NCI-H226 (cell line): ENCODE measurements at places on chromosomes 2 and 18.
A peak's percentile ranks its signal among the peaks of the same experiment; 100 is the strongest.

DNA sequence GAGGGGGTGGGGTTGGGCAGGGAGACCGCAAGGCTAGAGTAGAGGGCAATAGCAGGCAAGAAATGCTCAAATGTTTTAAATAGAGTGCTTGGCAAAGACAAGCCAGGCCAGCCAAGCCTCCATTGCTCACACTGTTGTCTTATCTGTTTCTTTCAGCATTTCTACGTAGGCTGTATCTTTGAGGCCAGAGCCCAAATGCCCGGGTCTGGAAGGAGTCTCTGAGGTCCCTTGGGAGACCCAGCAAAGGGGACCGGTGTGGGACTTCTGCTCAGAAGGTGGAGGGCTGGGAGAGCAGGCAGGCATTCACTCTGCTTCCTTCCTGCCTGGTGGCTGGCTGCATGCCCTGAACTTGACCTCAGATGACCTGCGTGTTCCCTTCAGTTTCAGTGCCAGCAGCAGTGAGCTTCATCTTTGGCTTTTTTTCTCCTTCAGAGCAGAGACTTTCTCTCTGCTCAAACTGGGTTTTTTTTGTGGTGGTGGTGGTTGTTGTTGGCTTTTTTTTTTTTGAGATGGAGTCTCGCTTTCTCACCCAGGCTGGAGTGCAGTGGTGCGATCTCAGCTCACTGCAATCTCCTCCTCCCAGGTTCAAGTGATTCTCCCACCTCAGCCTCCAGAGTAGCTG is 13.7 kb upstream of the TET3 start:
- no peak for DNase-seq

- DNase-seq: peak; percentile 92
These were observed 21.6 kb downstream of the ASAP2 start for GRCh38 chr2:9228088-9228751.

DNA sequence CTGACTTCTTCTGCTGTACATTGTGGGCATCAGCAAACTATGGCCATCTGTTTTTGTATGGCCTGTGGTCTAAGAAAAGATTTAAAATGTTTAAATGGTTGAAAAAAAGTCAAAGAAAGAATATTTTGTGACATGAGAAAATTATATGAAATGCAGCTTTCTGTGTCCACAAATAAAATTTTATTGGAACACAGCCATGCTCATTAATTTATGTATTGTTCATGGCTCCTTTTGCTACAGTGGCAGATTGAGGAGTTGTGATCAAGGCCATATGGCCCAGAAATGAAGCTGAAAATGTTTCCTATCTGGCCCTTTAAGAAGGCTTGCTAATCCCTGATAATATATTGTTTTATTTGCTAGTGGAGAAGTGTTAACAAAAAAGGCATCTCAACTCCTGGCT is 162.0 kb downstream of the SLC4A3 start:
- DNase-seq: no peak

GRCh38 chr2:157839162-157839801 is 36.8 kb downstream of the ACVR1 start:
- no peak for DNase-seq

DNA sequence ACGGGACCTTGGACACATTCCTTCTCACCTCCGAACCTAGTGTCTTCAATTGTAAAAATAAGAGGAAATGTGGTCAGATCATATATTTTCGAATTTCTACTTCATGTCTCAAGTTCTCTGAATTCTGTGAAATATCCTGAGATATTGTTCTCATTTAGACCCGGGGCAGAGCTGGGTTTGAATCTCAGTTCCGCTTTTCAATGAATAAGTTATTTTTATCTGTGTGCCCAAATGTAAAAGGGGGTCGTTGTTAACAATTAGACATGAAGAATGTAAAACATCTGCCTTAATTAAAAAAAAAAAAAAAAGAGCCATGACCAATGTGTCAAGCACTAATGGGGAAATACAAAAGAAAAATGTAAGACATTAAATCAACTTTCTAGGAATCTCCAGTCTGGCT is 48.9 kb upstream of the BCL11A start:
- no peak for DNase-seq

DNA sequence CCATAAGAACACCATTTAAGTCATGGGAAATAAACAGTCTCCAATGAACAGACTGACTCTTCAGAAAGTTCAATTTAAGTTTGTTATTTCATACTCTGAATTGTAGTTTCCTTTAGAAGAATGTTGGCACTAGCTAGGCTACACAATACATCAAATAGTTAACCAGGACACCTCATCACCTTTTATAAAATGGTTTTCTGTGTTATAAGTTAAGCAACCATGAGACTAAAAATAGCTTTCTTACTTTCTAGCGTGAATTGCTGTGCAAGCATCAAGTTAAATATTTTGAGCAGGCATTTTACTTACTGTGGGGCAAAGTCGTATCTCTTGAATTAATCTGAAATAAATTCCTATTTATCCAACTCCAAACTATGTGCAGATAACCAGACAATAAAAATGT is 1092.6 kb upstream of the SLC39A10 start:
- DNase-seq: no peak

DNA sequence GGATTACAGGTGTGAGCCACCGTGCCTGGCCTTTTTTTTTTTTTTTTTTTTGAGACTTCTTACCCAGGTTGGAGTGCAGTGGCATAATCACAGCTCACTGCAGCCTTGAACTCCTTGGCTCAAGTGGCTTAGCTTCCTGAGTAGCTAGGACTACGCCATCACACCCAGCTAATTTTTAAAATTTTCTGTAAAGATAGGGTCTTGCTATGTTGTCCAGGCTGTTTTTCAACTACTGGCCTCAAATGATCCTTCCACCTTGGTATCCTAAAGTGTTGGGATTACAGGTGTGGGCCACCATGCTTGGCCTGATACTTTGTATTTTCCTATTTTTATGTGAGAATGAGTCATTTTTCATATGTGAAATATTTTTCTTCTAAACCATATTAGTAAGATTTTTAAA is 13.7 kb downstream of the ELP2 start:
- DNase-seq: no peak

DNA sequence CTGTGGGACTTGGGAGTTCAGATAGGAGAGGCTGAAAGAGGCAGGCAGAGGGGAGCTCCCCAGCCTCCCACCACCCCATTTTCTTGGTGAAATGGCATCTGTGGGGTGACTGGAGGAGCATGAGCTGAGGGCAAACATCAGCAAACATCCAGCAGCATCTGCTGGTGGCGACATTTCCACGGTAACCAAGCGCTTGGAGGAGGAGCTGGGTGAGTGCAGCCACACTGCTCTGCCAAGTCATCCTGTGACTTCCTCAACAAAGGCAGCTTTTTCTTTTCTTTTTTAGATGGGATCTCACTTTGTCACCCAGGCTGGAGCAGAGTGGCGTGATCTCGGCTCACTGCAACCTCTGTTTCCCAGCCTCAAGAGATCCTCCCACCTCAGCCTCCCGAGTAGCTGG is 5.6 kb downstream of the TXNL4A start:
- no peak for DNase-seq

- no peak for DNase-seq
These were observed 418.7 kb upstream of the RGPD4 start for GRCh38 chr2:107407974-107408373.

GRCh38 chr2:21372654-21373053 is 248.9 kb downstream of the TDRD15 start:
- DNase-seq: peak; percentile 13

GRCh38 chr18:32337821-32338220 is 132.9 kb downstream of the GAREM1 start:
- DNase-seq: no peak

DNA sequence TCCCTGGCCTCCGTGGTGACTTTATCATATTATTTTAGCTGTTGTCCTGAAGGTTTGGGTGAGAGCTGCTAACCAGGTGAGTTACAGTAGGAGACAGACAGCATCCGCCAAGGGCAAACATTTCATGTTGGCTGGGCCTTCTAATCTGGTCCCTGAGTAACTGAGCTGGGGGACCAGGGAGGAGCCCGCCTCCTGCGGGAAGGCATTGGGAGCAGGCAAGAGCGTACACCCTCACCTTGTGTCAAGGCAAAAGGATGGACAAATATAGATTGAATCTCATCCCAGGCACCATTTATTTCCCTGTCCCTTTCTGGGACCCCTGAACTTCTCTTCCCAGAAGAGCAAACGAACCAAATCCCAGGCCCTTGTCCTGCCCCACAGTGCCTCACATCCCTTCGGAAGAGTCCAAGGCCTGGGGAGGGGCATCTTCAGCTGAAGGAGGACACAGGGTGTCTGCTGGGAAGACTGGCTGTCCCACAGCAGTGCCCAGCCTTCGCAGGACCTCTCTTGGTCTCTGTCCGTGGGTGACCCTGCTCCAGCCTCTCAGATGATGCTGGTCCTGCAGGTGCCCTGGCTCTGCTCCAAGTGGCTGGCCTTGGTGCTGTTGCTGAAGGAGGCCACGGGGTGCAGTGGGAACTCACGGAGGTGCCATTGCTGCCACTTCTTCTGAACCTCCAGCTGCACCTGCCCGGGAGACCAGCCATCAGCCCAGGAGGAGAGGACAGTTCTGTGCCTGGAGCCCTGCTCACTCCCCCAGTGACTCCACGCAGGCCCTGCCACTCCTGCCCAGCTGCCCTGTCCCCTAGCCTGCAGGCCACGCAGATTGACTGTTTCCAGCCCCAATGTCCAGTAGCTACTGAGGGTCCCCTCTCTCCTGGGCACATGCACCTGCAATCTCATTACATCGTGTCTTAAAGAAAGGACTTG is 8.2 kb downstream of the TMEM37 start:
- DNase-seq: no peak

- DNase-seq: no peak
These were observed 3.8 kb downstream of the COA5 start for GRCh38 chr2:98604547-98604946.

GRCh38 chr18:46333431-46334135 is 229.4 kb downstream of the HAUS1 start:
- no peak for DNase-seq

GRCh38 chr2:79622508-79622907 is 109.7 kb downstream of the CTNNA2 start:
- DNase-seq: no peak

- no peak for DNase-seq
These were observed 434.6 kb upstream of the DSEL start for GRCh38 chr18:67951137-67951536.

GRCh38 chr2:200466425-200467418 is 43.1 kb downstream of the KCTD18 start:
- no peak for DNase-seq

- DNase-seq: no peak
These were observed 33.8 kb downstream of the CCDC93 start for GRCh38 chr2:117979911-117980701.
